ENCODE measurements at places on chromosomes 2 and 18. TPM values are rescaled to one million over a fixed set of nuclear protein-coding genes. Genes with fewer than 3 reads are reported as not detected.

The LOXHD1 gene
- total RNA-seq, result 0.17 TPM

The PIEZO2 gene
- 8.2 TPM for total RNA-seq

The OTOF gene
- not detected for total RNA-seq

The PDE1A gene
- 0.28 TPM for total RNA-seq

The KCNG2 gene
- total RNA-seq, result not detected

The QPCT gene
- 16.5 TPM for total RNA-seq

The SLC1A4 gene
- total RNA-seq, result 2.7 TPM

The DSEL gene
- 20.8 TPM for total RNA-seq

The CD207 gene
- not detected for total RNA-seq

The COLEC11 gene
- 0.43 TPM for total RNA-seq

The IGFBP5 gene
- 0.74 TPM for total RNA-seq

The EPG5 gene
- total RNA-seq, result 17.5 TPM

- no peak for DNase-seq
Observed at GRCh38 chr18:75945265-75945933, 517.9 kb upstream of the SMIM21 start.

- peak; percentile 22 for DNase-seq
Observed at GRCh38 chr2:64751286-64752260, 97.9 kb upstream of the SERTAD2 start.

- DNase-seq, result peak; percentile 61
Observed at GRCh38 chr2:238163481-238164198, 4.9 kb downstream of the ERFE start.

GRCh38 chr2:70503896-70504295, 49.7 kb downstream of the TGFA start:
- no peak for DNase-seq

DNA sequence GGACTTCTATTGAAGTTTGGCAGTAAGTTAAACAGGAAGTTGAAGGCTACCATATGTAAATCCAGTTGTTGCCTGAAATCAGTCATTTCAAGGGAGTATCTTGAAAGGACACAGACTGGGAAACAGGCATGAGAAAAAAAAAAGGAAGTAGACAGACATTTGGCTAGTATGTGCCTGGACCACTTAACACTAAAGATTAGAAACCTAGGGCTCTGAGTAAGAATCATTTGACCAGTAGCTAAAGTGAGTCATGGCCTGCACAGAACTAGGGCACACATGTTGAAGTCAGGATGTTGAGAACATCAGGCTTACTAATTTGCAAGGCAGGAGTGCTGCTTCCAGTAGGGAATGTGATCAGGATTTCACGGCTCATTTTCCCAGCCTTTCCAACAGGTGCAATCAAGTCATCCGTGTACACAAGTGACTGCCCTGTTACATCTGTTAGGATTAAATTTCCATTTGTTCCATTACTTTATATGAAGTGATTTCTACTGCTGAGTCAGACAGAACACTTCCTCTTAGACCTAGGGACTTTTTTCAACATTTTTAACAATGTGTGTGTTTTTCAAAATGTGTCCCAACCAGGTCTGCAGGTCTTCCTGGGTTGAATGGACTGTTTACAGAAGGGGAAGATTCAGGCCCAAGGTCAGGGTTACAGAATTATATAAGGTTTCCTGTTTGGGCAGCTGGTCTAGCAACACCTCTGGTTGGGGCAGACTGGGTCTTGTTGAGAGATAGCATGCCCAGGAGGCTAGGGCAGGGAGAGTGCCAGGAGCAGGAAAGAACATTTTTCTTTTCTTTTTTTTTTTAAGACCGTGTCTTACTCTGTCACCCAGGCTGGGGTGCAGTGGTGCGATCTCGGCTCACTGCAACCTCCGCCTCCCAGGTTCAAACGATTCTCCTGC, 145.6 kb downstream of the TGIF1 start:
- no peak for DNase-seq

GRCh38 chr2:240522406-240522805, 35.4 kb downstream of the ANKMY1 start:
- no peak for DNase-seq

GRCh38 chr2:227428731-227429285, 41.1 kb upstream of the SCYGR1 start:
- no peak for DNase-seq

DNA sequence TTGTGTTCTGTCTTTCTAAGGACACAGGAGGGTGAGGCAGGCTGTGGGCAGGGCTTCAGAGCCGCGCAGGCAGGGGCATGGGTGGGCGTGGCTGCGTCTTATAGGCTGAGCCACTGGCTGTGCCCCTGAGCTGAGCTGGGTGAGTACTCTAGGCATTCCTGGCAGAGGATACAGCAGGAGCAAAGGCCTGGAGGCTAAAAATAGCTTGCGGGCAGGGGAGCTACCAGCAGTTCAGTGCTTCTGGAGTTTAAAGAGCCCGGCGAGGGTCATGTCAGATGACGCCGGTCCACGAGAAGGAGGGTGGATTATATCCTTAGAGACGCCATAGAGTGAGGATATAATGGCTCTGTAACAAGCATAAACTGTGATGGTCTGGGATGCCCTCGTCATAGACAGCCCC, 31.5 kb upstream of the PDIA6 start:
- DNase-seq, result peak; percentile 90

DNA sequence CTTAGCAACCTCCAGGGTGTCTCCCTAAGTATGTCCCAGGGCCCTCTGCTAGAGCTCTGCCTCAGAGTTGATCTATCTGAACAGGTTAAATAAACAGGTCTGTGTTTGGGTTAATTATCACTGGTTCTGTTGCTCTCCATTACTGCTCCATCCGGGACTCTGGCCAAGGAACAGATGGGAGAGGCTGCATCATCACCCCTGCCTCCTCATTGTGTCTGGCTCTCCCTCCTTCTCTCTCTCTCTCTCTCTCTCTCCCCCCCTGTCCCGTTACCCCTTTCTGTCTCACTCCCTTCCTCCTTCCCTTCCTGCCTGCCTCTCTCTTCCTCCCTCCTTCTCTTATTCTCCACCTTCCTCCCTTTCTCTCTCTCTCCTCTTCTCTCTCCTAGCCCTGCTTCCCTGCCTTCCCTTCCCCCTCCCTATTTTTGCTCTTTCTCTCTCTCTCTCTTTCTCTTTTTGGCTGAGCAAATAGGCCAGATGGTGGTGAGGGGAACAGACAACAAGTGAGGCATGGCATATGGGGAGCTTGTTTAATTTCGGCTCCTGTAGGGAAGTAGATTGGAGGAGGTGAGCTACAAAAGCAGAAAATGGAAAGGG, 62.1 kb downstream of the SETBP1 start:
- DNase-seq, result peak; percentile 5

DNA sequence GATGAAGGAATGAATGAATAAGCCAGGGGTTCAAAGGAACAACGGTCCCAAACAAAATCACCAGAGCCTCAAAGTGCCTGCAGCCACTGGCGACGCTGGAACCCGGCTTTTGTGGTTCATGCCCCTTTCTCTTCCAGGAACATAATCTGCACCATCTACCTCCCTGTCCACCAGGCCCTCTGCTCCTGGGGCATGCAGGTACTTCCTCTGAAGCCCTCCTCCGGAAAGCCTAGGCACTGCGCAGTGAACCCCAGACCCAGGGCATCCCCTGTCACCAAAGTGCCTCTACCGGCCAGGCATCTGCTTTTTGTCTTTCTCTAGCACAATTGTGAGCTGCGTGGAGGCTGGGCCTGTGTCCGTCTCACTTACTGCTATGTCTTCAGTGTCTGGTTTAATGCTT, 98.6 kb upstream of the TMEM200C start:
- no peak for DNase-seq

DNA sequence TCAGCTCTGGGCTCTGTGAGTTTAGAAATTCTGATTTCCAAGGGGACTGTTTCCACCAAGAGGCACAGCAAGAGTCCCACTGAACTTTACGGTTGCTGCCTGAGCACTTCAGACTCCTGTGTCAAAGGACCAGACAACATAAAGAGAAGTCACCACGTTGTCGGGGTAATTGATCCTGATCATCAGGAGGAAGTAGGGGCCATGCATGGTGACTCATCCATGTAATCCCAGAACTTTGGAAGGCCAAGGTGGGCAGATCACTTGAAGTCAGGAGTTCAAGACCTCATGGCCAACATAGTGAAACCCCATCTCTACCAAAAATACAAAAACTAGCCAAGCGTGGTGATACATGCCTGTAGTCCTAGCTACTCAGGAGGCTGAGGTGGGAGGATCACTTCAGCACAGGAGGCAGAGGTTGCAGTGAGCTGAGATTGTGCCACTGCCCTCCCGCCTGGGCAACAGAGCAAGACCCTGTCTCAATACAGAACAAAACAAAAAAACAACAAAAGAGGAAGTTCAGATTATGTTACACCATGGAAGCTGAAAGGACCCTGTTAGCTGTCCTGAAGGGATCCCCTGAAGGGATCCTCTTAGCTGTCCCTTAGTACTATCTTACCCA, 9.4 kb upstream of the ASXL2 start:
- no peak for DNase-seq

DNA sequence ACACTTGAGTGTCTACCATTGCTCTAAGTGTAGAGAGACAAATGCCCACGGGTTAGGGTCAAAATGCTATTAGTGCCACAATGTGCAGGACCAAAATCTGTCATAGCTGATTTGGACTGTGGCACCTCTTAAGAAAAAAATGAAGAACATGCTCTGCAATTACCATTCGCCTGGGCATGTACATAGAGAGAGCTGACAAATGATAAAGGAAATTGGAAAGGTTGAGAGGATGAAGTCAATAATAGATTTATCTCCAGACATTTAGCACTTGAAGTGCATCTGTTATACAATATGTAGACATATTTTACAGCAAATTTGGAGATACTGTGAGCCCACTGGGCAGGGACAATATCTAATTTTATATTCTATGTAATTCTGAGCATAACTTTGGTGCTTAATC, 804.4 kb downstream of the SATB2 start:
- DNase-seq, result no peak

DNA sequence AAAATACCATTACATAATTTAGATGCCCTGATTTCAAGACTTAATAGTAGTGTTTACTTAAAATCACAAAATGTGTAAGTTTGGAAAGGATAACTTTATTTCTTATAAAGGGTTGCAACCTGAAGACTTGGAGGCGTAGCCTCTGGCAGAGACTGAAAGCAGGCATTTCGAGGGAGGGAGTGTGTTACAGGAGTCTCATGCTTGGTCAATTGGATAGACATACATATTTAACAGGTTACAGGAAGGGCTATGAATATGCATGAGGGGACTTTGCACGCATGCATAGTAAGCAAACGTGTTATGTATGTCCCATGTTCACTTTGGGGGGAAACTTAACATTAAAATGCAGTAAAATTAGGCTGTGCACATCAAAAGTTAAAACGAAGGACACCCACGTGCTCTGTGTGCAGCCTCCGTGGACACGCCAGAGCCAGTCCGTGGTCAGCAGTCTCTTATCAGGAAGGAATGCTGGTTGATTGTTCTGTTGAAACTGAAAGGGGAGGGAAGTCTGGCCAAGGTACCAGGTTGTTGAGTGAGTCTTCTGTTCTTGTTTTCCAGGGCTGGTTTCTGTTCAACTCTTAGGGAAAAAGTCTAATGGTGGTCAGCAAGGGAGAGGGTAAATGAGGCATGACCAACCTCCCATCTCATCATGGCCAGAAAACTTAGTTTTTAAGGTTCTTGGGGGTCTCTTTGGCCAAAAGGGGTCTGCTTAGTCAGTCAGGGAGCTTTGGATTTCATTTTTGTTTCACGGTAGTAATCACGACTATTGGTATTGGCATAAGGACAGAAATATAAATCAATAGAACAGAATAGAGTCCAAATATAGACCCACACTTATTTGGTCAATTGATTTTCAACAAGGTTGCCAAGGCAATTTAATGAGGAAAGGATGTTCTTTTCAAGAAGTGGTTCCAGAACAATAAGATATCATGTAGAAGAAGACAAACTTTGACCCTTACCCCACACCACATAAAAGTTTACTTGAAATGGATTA, 121.9 kb downstream of the MCFD2 start:
- no peak for DNase-seq

DNA sequence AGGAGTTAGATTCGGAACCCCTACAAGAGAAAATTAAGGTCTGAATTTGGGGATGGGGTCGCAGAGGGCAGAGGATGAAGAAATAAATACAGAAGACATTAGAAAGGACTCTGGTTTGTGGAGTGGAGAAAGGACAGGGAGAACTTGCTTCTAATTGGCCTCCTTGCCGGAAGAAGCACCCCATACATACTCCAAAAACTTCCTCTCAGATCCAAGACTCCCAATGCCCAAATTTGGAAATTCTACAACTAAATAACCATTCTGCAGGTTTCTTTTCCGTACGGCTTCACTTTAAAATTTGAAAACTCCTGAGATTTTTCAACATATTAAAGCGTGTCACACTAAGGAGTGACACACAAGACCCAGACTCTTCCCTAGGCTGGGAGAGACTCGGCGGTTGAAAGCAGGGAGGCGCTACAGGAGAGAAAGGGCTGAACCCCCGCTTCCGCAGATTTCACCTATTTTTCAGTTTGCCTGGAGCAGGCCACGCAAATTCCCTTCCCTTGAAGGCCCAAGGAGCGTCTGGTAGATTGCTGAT, 478 bp downstream of the CLHC1 start:
- DNase-seq, result peak; percentile 32

GRCh38 chr2:193482557-193482956, 1287.8 kb upstream of the TMEFF2 start:
- no peak for DNase-seq

- DNase-seq, result peak; percentile 59
Observed at GRCh38 chr2:218993345-218994315, at the start of gene CRYBA2. Gene CRYBA2, minus strand, starts transcription at chr2:218993422. Its CDS starts 246 bp downstream, at chr2:218993176.

DNA sequence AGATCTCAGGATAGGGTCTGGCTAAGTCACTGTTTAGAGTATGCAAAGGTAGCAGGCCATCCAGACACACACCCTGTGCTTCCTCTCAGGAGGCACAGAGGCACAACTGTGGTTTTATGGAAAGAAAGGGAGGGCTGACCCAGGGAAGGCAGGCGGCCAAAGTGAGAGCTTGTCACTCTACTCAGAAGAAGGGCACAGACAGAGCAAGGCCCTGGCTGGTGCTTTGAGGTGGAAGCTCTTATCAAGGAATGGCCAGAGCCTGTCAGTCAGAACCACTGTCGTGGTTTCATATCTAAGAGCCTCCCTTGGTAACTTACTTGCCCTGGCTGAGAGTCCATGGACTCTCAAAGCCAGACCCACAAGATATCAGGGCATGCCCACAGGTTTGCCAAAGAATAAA, 40.7 kb downstream of the SLC9A2 start:
- DNase-seq, result no peak

DNA sequence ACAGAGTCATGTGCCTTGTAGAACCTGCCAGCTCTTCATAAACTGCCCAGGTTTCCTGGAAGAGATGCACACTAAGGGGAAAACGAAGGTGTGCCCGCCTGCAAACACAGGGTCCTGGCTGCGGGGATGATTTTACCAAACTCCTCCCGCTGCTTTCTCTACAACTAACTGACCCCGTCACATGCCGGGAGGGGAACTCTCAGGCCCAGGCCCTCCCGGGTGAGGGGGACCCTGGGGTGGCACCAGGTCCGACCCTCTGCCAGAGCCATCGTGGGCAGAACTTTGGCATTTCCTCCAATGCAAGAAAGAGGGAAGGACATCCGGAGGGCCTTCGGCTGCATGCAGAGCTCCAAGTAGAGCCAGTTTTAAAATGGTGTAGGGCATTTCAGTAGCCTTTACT, 28.6 kb downstream of the CAPN13 start:
- no peak for DNase-seq

GRCh38 chr2:39523308-39524044, 86.4 kb upstream of the MAP4K3 start:
- no peak for DNase-seq

GRCh38 chr2:196076778-196077568, 8.3 kb upstream of the DNAH7 start:
- DNase-seq, result peak; percentile 35

GRCh38 chr2:108924580-108925251, 64.3 kb downstream of the EDAR start:
- DNase-seq, result no peak

Data from GM23338 (cell line).